Stimulated activated CD4-positive, alpha-beta T cell treated with anti-CD3 and anti-CD28 coated beads, Interleukin-15, amount 100 ng/mL, for 48 hours (primary cell): ENCODE measurements at places on chromosomes 6 and 20.

DNA sequence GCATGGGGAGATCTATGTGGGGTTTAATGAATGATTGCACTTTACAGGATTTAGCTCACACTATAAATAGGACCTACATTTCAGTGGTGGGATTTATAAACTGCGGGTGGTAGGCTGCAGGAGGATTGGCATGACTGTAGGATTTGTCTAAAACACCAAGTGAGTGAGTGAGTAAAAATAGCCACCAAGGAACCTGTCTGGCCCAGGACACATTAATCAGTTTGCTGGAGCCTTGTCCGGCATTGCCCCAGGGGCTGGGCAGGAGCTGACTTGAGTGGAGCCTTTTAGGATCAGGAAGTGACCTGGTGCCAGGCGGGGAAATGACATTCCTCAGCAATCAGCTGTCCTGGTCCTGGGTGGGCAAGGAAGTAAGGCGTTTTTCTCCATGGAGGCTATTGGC, 278.7 kb upstream of the PRND start:
- no peak for DNase-seq

GRCh38 chr6:6910734-6911295, 196.9 kb upstream of the RREB1 start:
- DNase-seq: no peak

GRCh38 chr20:57530327-57530981, 5.5 kb upstream of the CTCFL start:
- DNase-seq: no peak

- DNase-seq: no peak
Observed at GRCh38 chr6:5401845-5402738, 140.8 kb downstream of the FARS2 start.

DNA sequence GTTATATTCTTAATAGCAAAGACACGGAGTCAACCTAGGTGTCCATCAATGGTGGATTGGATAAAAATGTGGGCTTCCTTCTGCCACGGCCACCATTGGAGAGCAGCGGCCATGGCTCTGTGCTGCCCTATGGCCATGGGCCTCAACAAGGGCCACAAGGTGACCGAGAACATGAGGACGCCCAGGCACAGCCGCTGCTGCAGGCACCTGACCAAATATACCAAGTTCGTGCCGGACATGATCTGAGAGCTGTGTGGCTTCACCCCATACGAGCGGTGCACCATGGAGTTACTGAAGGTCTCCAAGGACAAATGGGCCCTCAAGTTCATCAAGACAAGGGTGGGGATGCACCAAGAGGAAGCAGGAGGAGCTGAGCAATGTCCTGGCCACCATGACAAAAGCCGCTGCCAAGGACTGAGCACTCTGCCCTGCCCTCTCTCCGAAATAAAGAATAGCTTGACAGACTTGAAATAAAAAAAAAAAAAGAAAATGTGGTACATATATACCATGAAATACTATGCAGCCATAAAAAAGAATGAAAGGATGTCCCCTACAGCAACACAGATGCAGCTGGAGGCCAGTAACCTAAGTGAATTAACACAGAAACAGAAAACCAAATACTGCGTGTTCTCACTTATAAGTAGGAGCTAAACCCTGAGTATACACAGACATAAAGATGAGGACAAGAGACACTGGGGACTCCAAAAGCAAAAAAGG, 81.0 kb downstream of the FKBP5 start:
- DNase-seq: no peak

- no peak for DNase-seq
Observed at GRCh38 chr6:29758761-29759160, 35.5 kb downstream of the HLA-F start.

GRCh38 chr6:44645276-44645675, 257.8 kb downstream of the CDC5L start:
- DNase-seq: no peak

DNA sequence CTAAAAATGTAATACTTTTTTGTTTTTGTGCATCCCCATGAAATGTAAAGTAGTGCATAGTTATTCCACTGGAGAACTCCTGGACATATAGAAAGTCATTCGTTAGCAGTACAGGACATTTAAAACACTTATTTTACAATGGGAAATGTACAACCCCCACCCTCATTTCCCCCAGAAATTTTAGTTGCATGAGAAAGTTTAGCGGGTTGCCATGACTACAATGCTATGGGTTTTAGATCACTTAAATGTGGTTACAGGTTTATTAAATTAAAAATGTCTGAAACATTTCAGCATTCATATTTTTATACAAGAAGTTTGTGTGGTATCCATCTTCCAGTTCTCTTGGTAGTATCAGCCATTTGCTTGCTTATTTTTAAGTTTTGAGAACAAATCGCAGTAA, 54.9 kb upstream of the TRAF3IP2 start:
- DNase-seq: no peak

GRCh38 chr6:7747901-7748504, 22.1 kb downstream of the BMP6 start:
- DNase-seq: no peak

- DNase-seq: no peak
Observed at GRCh38 chr20:40958598-40958997, 70.0 kb upstream of the TOP1 start.

DNA sequence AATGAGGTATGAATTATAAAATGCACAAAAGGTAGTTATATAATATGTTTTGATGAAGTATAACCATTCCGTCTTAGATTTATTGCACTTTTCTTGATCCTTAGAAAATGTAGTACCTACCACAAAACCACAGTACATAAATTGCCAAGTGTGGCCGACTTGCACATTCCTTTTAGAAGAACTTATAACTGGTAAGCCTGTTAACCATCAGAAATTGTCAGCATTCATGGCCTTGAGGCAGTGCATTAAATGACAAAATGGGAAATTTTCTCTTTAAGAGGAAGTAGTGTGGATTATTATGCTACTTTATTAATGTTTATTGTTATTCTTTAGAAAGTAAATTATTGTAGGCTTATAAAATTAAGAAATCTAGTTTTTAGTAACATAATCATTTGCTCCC, 29.6 kb downstream of the TAB2 start:
- no peak for DNase-seq

DNA sequence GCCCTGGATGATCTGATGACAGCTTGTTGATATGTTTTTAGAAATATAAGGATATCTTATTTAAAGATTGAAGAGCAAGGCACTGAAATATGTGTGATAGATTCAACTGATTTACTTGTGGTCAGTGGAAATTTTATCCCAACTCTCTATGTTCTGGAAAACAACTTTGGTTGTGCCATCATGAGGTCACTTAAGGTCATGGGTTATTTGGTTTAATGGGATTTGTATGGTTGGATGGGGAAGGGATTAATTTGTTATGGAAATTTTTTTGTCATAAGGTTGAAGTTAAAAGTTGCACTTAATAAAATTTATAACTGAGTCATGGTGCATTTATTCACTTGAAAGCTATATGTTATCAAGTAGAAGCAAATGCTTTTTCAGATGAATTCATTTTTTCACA, 214.3 kb upstream of the LAMP5 start:
- DNase-seq: no peak
